ENCODE measurements at places on chromosomes 2 and 18.

GRCh38 chr2:14567561-14567960 lies 65.0 kb upstream of the LRATD1 start:
- DNase-seq = no peak

- no peak for DNase-seq
These were observed 949.9 kb upstream of the NRXN1 start for GRCh38 chr2:51981783-51982182.

GRCh38 chr18:30676053-30676480 lies 366.5 kb downstream of the DSC3 start:
- no peak for DNase-seq

DNA sequence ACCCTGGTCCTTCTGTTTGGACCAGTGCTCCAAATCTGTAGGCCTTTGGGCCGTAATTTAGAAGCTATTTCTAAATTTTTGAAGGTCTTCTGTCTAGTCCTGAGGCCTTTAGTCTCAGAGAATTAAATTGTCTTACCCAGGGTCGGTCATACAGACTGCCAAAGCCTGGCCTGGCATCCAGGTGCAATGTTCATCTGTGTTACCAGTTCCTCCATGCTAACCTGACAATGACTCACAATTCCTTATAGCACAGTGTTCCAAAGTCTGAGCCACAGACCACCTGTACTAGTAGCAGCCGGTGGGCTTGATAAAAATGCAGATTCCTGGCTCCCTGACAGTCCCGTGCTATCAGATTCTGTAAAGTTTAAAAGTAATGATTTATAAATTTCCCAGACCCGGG lies 77.7 kb upstream of the MAP4K3 start:
- DNase-seq = no peak

- no peak for DNase-seq
These were observed 78.0 kb upstream of the MGAT5 start for GRCh38 chr2:134175834-134176233.

- DNase-seq = no peak
These were observed 179.2 kb upstream of the ALKAL2 start for GRCh38 chr2:467101-467500.

DNA sequence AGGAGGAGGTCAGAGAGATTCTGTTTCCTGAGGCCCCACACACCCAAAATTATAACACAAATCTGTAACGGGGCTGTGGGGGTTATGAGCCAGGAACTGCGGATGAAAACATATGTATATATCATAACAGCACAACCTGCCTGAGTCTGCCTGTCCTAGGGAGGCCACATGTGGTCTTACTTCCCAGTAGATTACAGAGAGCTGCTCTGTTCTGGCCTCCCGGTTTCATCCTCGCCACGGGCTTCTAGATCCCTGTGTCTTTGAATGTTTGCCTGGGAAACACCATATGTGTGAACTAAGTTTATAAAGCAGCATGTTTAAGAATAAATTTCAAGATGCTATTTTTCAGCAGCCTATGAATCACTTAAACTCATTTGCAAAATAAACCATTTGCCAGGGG lies 124.0 kb downstream of the TMEM200C start:
- no peak for DNase-seq

- DNase-seq = no peak
These were observed 109.9 kb downstream of the TMEM131 start for GRCh38 chr2:97885841-97886240.

DNA sequence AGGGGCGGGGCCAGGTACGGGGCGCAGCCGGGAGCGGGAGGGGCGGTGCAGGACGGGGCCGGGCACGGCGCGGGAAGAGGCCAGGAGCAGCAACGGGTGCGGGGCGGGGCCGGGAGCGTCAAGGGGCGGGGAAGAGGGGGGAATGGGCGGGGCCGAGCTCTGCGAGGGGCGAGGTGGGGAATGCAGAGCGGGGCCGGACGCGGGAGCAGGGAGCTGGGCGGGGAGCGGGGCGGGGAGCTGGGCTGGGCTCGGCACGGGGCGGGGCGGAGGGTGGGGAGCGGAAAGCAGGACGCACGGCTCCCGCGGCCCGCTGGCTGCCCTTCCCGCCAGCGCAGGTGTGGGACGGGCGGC lies at the start of gene IMPA2:
IMPA2 (plus strand) TSS at position 316 of the 351 bp plus-strand sequence. CDS start 163 bp downstream, outside the sequence.
- no peak for DNase-seq

- no peak for DNase-seq
These were observed 141.1 kb upstream of the ETAA1 start for GRCh38 chr2:67255933-67256615.

DNA sequence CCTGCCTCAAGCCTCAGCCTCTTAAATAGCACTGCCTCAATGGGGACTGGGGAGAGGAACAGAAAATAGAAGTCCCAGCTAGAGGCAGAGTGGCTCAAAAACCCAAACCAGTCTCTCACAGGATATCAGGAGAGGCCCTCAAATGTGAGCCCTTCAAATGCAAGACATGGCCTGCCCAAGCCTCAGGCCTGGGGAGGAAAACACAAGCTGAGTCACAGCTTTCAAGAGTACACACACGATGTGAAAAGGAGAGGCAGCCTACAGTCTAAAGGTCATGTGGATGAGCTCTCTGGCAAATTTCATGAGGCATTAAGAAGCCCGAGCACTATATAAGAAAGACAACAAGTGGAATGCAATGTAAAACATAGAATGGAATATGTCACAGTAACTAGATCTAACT lies 316.6 kb upstream of the MEX3C start:
- no peak for DNase-seq

DNA sequence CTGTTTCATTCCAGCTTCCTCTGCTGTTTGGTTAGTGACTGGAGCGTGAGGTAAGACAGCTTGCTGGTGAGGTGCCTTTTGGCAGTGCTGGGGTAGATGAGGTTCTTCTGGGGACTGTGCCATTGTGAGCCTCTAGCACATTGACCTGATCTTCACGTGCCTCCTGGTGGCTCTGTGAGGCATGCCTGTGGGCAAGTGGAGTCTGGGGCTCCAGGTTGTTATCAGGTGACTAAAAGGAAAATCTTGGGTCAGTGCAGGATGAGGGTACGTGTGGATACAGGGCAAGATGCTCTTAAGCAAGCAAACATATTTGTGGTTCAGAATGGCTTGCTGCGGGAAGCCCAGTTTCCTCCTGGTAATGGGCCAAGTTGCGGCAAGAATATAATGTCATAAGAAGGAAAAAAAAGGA lies 75.4 kb downstream of the FHOD3 start:
- DNase-seq = no peak

DNA sequence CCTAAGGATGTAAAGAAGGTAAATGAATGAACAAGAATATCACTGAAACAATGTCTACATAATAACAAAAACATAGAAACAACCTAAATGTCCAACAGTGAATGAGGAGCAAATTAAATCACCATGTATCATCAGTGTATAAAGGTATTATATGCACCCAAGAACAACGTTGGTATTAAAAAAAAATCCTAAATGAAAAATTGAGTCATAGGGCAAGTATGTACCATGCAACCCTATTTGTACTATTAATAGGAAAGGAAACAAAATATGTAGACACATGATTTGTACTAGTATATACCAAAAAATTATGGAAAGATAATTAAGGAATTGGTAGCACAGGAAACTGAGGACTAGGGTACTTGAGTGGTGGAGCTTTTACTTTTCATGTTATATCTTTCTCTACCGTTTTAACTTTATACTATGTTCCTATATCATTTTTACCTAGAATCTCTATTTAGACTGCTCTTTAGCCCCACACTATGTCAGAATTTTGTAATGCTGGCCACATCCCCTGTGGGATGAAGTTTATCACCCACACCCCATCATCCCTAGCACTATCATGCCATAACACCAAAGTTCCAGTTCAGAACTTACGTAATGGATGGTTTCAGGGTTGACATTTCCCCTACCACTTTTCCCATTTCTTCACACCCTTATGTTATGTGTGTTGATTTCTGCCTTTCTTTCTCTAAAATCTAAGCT lies 25.6 kb downstream of the IKZF2 start:
- DNase-seq = no peak

DNA sequence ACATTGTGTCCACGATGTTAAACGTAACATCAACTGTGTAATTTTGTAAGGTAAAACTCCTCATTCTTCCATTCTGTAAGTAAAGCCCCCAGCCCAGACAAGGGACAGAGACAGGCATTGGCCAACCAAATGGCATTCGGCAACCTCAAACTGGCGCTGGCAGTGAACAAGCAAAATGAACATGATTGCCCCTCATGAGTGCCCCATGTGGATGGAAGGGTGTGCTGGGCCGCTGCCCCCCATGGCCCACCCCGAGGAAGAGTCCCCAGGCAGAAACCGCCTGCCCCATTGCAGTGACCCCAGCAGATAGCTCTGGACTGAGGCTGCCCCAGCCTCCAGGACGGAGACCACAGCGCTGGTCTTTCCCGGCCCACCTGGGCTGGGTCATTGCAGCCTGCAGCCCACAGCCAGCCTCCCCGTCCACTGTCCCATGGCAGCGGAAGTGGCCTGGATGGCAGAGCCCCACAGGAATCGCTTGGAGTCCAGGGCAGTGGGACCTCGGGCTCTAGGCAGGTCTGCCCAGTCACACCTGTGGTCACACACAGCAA lies 220.2 kb downstream of the HDAC4 start:
- no peak for DNase-seq

GRCh38 chr2:136310005-136310495 lies 192.1 kb upstream of the CXCR4 start:
- peak; percentile 42 for DNase-seq

DNA sequence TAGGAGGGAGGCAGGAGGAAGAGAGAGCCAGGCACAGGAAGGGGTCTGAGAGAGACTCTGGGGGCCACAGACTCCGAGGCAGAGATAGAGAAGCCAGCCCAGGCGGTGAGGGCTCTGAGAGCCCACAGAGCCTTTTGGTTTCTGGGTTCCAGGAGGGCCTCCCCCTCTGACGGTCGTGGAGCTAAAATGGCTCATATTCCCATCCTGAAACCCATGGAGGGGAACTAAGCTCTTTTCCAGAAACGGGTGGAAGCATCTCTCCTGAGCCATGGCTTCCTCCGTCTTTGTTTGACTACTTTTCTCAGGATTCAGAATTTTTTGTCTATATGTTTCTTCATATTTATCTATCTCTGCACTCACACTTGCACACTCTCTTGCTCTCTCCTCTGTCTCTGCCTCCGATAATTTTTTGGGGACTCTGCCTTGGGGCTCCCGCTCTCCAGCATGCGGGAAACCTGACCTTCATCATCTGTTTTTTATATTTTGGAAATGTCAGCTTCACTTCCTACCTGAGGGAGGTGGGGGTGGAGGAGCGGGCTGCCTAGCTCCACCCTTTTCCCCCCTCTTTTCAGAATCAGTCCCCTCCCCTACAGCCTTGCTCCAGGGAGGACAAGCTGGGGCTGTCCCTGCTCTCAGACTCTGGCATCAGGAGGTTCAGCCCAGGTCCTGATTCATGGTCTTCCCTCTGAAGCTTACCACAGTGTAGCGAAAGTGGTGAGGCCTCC lies 5.0 kb upstream of the PKDCC start:
- no peak for DNase-seq

GRCh38 chr2:239271882-239272281 lies 128.9 kb downstream of the HDAC4 start:
- no peak for DNase-seq

GRCh38 chr2:225318440-225318839 lies 81.1 kb upstream of the NYAP2 start:
- no peak for DNase-seq

DNA sequence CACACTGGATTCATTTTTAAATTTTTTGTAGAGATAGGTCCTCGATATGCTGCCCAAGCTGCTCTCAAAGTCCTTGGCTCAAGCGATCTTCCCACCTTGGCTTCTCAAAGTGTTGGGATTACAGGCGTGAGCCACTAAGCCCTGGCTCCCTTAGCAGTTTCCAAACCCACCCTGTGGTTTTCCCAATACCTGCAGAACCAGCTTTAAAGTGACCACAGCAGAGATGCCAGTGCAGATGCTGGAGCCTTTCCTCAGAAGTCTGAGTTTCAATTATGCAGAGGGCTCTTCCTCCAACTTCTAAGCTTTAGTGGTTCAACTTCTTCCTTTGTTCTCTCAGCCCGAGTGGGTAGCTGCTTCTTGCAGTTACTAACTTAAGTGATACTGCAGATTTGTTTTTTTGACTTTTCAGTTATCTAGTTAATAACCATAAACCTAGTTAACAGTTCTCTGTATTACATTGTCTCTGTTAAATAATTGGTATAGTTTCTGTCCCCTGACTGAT lies 8.1 kb upstream of the HAAO start:
- no peak for DNase-seq

- DNase-seq = peak; percentile 73
These were observed 18.7 kb upstream of the ACKR3 start for GRCh38 chr2:236550701-236551465.

DNA sequence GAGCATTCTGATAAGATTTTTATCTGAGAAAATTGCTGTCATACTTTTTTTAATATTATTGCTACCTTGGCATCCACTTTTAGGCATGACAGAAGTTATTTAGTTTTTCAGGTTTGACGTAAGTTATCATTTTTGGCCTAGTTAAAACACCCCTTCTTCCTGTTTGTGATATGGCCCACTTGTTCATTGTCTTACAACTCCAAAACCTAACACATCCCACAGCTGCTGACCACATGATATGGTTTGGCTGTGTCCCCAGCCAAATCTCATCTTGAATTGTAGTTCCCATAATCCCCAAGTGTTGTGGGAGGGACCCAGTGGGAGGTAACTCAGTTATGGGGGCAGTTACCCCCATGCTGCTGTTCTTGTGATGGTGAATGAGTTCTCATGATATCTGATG lies 388.1 kb downstream of the SLC4A3 start:
- no peak for DNase-seq

DNA sequence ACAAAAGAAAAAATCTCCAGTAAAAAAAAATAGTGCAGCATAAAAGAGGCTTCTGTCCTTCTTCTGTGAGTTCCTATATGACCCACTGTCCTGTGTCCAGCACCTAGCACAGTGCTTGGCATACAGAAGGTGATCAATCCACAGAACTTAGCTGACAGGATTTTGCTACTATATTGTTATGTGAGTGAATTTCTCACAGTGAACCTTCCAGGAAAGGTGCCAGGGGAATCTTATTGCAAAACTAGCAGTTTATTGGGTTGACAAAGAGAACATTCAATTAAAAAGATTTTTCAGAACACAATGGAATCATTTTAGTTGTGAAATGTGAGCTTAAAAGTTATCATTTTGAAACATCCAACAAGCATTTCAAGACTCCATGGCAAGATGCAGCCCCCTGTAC lies 12.4 kb upstream of the TRIB2 start:
- no peak for DNase-seq

- no peak for DNase-seq
These were observed 447.6 kb upstream of the ID2 start for GRCh38 chr2:8234253-8234652.

DNA sequence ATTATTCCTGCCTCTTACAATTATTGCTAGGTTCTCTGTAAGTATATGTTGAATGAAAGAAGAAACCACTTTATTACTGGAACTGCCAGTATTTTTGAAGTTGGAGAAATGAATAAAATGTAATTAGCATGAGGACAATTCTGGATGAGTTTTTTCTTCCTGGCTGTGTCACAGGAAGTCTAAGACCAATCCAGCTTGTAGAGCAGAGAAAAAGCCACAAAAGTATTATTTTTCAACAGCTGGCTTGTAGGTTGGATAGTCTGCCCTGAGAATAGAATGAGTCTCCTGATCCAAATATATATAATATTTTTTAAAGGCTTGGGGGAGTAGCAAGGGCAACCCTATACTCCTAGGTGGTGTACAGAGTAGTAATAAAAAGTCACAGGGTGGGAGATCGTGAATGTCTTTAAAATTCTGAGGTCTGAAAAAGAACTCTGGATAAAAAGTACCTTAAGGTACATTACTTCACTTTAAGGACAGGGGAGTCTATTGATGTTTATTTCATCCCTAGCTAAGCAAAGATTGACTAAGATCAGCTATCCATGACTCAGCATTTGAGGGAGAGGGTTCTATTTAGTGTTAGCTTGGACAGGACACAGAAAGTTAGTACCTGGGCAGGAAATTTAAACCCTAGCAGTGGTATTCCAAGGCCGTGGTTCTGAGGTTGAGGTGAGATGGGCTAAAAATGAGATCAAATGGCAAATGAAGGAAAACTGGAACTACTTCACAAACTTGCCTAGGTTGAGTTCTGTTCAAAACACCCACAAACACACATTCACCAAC lies 31.7 kb downstream of the SLC40A1 start:
- no peak for DNase-seq
